ENCODE measurements at places on chromosomes 5 and 9.

DNA sequence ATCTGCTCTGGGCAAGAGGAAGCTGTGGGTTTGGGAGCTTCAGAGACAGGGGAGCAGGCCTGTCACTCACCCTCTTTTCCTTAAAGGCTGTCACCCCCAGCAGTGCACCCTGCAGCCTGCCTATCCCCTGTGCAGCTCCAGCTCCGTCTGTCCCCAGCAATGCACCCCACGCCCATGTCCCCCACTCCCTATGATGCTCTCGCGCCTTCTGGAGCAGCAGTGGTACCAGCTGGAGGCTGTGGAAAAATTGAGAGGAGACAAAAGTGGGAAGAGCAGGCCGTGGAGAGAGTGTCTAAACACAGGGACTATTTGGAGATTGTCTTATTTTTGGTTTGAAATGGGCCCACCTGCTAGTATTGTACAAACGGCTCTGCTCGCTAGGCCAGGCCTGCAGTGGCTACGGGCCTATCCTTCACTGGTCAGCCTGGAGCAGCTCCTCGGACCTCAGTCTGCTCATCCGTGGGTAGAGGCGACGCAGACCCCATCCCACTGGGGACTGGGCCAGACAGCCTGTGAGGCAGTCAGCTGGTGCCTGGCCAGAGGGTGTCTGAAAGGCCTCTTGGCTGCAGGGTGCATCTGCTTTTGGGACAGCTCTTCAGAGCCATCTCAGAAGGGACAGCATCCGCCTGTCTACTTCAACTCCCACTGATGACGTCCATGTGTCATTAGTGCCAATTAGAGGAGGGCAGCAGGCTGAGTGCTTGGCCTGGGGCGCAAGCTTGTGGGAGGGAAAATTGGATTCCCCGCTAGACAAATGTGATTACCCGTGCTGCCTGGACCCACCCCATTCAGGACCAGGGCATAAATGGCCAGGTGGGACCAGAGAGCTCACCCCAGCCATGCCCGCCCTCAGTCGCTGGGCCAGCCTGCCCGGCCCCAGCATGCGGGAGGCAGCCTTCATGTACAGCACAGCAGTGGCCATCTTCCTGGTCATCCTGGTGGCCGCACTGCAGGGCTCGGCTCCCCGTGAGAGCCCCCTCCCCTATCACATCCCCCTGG is at the start of gene DBH:
Gene DBH, plus strand, starts transcription at position 831 of the 999 bp plus-strand sequence. Its CDS starts 9 bp downstream, at position 840.
- no peak for ATAC-seq

GRCh38 chr5:137306903-137307302 is 192.2 kb downstream of the SPOCK1 start:
- no peak for ATAC-seq

DNA sequence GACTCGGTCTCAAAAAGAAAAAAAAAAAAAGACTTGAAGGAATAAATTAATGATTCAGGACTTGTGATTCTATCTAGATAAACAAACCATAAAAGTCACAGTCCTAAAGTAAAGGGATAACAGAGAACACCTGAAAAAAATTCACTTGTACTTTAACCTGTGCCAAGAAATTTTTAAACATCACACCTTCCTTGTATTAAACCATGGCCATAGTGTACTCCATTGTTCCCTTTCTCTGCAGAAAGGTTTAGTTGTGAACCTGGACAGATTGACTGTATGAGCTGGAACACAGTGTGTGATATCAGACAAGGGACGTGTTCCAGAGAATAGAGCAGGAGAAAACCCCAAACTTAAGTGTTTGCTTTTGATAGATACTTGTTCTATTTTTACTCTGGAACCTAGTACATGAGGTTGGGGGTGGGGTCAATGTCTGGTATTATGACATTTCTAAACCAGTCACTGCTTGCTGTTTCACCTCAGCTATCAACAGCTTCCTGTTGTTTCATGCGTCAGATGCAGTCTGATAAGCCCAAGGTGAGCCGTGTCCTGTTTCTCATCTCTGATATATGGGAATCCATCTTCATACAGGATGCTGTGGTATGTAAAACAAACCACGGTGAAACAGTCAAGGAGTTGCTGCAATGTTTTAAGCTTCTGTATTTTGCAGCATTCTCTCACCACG is 62.5 kb upstream of the ITGA1 start:
- no peak for ATAC-seq

- no peak for ATAC-seq
Observed at GRCh38 chr9:6224393-6225154, 9.0 kb downstream of the IL33 start.

GRCh38 chr9:81826517-81826906 is 101.7 kb upstream of the SPATA31D4 start:
- no peak for ATAC-seq

GRCh38 chr5:79330071-79330470 is 94.1 kb downstream of the JMY start:
- ATAC-seq, result no peak

GRCh38 chr5:78215565-78215964 is 78.9 kb downstream of the AP3B1 start:
- ATAC-seq, result no peak

DNA sequence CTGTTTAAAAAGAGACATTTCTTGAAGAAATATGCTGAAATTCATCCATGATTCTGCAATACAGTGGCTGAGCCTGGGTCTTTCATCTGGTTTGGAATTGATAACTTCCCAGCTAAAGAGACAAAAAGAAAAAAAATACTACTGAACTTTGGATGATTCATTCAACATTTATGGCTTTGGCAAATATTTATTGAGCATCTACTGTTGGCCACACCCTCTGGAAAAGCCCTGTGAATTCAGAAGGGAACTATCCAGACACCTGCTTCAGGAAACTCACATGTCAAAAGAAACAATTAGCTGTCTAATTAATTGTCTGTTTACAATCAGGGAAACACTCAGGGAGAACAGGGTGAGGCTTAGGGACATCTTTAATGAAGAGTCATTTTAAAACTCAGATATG is 17.8 kb upstream of the ZNF622 start:
- no peak for ATAC-seq

GRCh38 chr5:16812448-16812847 is 123.6 kb downstream of the MYO10 start:
- ATAC-seq, result no peak

DNA sequence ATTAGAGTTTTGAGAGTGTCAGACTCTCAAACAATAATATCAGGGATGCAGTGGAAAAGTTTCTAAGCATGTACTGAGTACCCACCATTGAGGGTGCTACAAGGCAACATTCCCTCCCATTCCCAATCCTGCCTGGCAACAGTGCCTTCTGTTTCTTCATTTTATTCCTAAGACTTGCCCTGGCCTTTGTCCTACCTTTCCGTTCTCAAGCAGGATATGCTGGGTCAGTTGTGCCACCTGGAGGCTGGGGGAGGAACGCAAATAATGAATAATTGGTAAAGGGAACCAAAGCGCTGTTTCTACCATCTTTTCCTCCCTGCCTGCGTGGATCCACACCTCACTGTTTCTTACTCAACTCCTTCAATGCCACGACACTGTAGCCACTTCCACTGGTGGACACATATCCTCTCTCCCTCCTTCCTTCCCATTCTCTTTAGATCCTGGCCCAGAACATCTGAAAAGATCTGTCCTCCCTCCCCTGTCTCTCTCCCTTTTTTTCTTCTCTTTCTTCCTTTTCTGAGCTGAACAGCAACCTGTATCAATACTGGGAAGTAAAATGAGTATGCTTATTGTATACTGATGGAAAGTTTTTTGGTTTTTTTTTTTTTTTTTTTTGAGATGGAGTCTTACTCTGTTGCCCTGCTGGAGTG is 149.5 kb downstream of the C9orf152 start:
- peak; percentile 50 for ATAC-seq

DNA sequence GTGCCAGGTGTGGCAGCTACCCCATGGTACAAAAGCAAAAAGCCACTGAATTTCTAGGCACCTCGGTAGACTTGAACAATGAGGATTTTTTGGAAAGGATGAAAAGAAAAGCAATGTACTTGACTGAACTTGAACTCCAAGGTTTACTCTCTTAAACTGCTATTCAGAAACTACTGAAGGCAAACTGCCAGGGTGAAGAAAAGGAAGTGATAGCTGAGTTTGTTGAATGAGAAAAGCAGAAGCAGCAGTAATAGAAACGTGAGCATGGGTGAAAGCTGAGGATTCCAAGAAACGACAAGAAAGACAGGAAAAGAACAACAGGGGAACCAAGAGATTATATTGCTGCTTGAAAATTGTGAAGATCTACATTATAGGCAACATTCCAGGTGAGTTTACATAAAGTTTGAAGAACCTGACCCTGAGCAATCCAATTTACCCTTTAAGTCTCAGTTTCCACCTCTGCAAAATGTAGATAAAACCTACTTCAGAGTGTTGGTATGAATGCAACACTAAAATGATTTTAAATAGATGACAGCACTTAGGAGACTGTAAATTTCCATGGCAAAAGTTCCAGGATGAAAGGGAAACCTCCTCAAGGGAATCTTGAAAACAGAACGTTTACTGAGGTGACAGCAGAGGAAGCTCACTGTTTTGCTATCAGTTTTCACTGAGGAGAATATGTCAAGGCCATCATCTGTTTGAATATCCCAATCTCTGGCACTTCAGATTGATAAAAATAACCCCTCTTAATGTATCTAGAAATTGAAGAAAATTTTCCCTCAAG is 245.8 kb downstream of the SPATA31D1 start:
- no peak for ATAC-seq

DNA sequence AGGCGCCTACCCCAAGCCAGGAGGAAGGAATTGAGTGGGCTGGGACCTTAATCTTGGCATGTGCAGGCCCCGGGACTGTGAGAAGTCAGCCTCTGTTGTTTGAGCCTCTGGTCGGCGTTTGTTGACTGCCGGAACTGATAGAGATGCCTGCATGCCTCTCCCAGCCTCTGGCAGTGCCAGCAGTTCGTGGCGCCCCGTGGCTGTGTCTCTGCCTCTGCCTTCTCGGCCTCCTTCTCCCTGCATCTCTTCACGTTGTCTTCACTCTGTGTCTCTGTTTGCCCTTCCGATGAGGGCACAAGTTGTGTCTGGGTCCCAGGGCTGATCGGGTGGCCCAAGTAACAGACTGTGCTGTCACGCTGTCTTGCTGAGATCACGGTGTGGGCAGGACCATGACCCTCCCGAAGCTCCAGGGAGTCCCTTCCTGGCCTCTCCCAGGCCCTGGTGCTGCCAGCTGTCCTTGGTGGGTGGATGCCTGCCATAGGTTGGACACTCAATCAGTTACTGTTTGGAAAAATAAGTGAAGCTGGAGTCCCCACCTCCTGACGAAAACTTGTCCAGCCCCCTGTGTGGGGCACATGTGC is 133.5 kb upstream of the LPCAT1 start:
- ATAC-seq, result no peak

GRCh38 chr9:27514551-27514950 is 9.5 kb upstream of the IFNK start:
- ATAC-seq, result no peak

DNA sequence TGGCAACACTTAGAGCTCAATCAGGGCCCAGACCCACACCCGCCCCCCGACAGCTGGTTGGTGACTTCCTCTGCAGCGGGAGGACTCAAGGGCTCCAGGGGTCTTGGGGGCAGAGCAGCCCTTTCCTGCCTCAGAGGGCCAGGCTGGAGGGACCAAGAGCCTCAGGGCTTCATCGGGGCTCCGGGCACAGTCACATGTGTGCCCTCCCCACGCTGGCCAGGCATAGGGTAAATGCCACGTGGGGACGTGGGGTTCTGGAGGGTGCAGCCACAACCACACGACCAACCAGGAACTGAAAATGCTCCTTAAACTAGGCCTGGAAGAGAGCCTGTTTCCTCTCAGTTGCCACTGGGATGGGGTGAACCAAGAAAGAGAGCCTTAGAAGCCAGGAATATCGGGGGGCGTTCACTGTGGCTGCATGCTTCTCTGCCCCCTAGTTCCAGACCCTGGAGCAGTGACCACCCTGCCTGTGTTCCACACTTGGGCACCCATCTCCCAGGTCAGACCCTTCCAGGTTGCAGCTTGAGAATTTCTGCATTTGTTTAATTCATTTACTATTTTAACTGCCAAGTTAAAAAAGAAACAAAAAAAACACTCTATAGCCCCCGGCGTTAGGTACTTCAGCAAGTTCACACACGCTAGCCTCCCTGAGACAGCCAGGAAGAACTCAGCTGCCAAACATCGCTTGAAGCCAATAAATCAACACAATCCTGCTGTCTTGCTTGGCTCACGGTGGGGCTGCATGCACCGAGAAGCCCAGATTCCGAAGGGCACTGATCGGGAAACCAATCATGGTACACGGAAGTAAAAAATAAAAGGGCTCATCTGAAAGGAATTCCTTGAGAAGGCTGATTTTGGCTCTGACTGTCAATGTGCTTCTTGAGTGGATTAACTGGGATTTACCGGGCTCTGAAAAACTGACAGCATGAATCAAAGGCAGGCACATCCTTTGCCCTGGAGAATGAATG is 56.1 kb upstream of the PHYKPL start:
- no peak for ATAC-seq

GRCh38 chr9:14175778-14176177 is 138.2 kb downstream of the NFIB start:
- ATAC-seq, result no peak

DNA sequence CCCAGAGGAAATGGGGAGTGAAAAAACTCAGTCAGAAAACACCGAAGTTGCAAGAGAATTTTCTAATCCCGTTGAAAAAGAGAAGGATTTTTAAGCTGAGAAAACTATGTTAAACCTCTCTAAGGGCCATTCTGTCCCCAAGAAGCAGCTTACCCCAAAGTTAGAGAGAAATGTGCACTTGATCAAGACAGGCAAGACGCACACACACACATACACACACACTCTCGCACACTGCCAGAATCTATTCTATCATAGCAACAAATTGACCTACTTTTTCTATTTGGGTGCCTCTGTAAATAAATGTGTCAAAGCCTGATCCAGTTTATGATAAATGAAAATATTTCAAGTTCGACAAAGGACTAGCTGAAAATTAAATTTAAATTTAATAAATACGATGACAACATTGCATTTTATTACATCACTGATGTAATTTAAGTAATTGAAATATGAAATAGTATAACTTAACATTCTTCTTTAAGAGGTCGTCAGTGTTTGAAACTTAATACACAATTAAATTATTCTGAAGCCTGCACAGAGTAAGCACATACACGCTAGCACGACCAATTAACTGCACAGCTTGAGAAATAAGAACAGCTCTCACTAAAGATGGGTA is 5.9 kb downstream of the NFIL3 start:
- ATAC-seq, result no peak

DNA sequence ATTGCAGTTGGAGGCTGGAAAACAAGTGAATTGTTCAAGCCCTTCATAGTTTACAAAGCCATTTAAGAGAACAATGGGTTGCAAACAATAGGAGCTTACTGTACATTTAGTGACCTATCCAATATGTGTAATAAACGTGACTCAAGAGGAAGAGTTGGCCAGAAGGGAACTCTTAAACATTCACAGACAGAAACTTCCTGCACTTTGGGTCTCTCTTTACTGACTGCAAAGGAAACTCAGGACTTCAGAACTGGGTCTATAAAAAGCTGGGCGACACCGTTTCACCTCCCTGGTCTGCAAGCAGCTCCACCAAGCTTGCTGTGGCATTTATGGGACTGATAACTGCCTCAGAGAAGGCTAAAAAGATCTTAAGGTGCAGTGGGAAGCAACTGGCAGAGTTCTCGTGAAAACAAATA is 48.7 kb upstream of the SPATA31D4 start:
- ATAC-seq, result no peak

- no peak for ATAC-seq
Observed at GRCh38 chr5:168883991-168884390, 304.8 kb upstream of the PANK3 start.
